ENCODE measurements at places on chromosomes 3 and 15.

GRCh38 chr3:63383040-63383439 lies 104.9 kb downstream of the SYNPR start:
- no peak for DNase-seq

- DNase-seq: no peak
Measured at GRCh38 chr3:101413656-101414055, 93.3 kb upstream of the IMPG2 start.

- no peak for DNase-seq
Measured at GRCh38 chr15:90187257-90187868, 13.8 kb upstream of the SEMA4B start.

- no peak for DNase-seq
Measured at GRCh38 chr3:48243886-48244285, 3.0 kb downstream of the ZNF589 start.

DNA sequence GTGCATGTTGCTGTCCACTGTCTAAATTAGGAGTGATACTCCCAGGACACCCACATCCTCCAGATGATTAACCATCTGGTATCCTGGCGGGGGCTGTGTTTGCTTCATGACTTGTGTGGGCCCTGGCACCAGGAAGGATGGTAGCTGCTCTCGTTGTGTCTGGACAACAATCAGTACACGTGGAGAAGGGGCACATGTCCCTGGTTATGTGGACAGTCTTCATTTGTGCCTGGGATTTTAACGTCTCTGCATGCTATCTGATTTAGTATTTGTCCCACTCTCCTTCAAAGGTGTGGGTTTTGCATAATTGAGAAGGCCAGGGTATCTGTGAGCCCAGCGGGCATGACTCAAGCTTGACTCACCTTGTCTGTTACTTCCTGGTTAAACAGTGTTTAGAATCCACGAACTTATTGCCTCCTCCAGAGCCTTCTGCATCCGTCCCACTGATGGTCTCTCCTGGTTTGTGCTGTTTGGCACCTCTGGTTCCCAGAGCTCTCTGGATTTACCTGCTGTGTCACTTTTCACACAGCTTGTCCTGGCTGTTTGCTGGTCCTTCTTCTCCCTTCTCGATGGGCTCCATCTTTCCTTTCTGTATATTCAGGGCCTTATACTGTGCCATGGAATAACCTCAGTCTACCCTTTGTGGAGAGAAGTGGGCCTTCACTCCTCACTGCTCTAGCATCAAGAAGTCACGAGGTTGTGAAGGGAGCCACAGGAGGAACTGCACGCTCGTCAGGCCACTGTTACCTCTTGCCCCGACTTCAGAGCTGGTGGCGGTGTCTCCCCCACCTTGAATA lies 32.5 kb downstream of the ARNT2 start:
- no peak for DNase-seq

Data from stimulated activated CD8-positive, alpha-beta memory T cell treated with anti-CD3 and anti-CD28 coated beads, Interleukin-12 subunit alpha, Interleukin-12 subunit beta, amount 100 ng/mL, for 1 hour (primary cell).